ENCODE measurements at places on chromosomes 5 and 9.

- DNase-seq = no peak
These were observed 542.3 kb downstream of the PDE4D start for GRCh38 chr5:59351076-59351794.

GRCh38 chr9:38057416-38058195 lies 11.4 kb downstream of the SHB start:
- DNase-seq = no peak

DNA sequence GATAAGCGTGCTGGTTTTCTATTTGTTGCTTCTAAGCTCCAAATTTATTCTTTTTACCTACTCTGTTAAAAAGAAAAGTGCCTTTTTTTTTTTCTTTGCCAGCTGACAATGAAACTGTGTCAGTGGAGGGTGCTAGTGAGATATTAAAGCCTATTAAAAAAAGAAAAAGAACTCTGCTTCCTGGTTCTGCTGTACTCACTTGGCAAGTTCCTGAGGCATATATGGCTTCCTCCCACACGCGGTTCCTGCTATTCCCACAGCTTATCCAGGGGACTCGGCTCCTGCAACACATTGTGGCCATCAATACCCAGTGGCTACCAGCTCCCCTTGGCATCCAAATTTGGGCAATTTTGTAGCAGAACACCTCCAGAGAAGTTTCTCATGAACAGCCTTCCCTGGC lies 1977.7 kb upstream of the CDH9 start:
- DNase-seq = no peak

GRCh38 chr9:129539446-129539845 lies 81.5 kb downstream of the C9orf50 start:
- DNase-seq = no peak

GRCh38 chr9:28203036-28203435 lies 629.8 kb upstream of the C9orf72 start:
- DNase-seq = no peak

GRCh38 chr9:82797534-82797933 lies 265.4 kb downstream of the RASEF start:
- DNase-seq = no peak

GRCh38 chr9:83934569-83935275 lies 13.5 kb upstream of the KIF27 start:
- DNase-seq = no peak

DNA sequence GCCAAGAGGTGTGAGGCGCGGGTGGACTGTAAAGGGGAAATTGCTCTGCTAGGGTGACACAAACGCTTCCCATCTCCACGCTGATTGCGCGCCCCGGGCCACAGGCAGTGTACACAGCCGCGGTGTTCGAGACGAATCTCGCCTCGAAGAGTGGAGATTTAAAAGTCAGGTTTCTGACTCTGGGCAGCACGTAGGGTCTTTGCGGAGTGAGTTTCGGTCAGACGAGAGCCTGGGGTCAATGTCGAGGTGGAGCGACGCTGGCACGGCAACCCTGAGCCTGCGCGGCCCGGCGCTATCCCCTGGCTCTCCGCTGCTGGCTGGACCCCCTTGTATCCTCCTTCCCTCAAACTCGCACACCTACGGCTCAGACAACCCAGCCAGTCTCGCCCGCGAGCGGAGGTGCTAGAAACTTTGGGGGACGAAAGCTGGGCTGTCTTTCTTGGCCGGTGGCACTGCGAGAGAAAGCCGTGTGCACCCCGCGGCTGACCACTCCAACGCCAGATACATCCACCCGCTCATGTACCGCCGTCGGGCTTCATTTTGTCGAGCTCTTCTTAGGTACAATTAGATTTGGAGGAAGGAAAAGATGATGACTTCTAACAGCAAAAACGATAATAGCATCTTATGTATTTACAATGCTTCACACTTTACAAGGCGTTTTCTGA lies 5.4 kb upstream of the FOXB2 start:
- DNase-seq = no peak
